ENCODE measurements at places on chromosomes 4 and X. TPM values are rescaled to one million over a fixed set of nuclear protein-coding genes. Genes with fewer than 3 reads are reported as not detected.

Gene MCTS1
- 31.7 TPM for total RNA-seq

Gene AKAP17A
- total RNA-seq, result 141 TPM

Gene GPRASP3
- 0.58 TPM for total RNA-seq

- no peaks in the 10 kb centered on the region for H3K4me1 ChIP-seq
- no peak for DNase-seq
- H3K27ac ChIP-seq, result no peak overlapping the region
- no peaks in the 10 kb centered on the region for H3K27me3 ChIP-seq
- no peak overlapping the region for H3K4me3 ChIP-seq
These were observed 9.3 kb downstream of the DIPK2B start for GRCh38 chrX:45191383-45191782.

- H3K36me3 ChIP-seq, result no peaks in the 10 kb centered on the region
- no peak overlapping the region for H3K4me3 ChIP-seq
- H3K4me1 ChIP-seq, result no peaks in the 10 kb centered on the region
These were observed 11.5 kb upstream of the CHST7 start for GRCh38 chrX:46561824-46562657.

GRCh38 chrX:20571611-20572010, 304.9 kb upstream of the RPS6KA3 start:
- no peak for DNase-seq
- H3K27me3 ChIP-seq, result no peaks in the 10 kb centered on the region
- H3K4me1 ChIP-seq, result no peaks in the 10 kb centered on the region
- no peaks in the 10 kb centered on the region for H3K36me3 ChIP-seq
- no peak overlapping the region for H3K4me3 ChIP-seq

GRCh38 chrX:30610026-30610425, 32.5 kb upstream of the TASL start:
- no peaks in the 10 kb centered on the region for H3K36me3 ChIP-seq
- peak; percentile 11 for DNase-seq
- H3K4me3 ChIP-seq, result no peak overlapping the region
- no peak overlapping the region for H3K27ac ChIP-seq

- no peak for DNase-seq
- no peaks in the 10 kb centered on the region for H3K36me3 ChIP-seq
- no peak overlapping the region for H3K27ac ChIP-seq
- H3K4me1 ChIP-seq, result no peaks in the 10 kb centered on the region
- H3K4me3 ChIP-seq, result no peak overlapping the region
- no peaks in the 10 kb centered on the region for H3K27me3 ChIP-seq
These were observed 63.2 kb downstream of the JAKMIP1 start for GRCh38 chr4:6137027-6137746.

DNA sequence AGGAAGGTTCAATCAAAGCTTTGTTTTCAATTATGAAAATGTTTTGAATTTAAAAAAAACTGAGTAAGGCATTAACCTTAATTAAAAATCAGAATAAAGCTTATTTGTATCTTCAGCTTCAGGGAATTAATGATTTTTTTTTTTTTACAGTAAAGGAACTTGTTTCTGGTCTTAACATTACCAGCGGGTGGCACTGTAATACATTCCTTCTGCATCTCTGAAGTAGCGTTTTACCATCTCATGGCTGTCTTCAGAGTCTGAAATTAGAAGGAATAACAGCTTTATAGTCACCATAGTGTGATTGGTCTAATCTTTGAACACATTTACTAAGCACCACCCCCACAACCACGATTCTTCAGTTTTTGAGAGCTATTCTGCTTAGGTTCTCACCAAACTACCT, 102.6 kb downstream of the IL1RAPL2 start:
- peaks cover 7% of the 10 kb centered on the region for H3K27me3 ChIP-seq
- H3K36me3 ChIP-seq, result no peaks in the 10 kb centered on the region
- no peak overlapping the region for H3K4me3 ChIP-seq

GRCh38 chr4:22072726-22073125, 124.2 kb upstream of the KCNIP4 start:
- no peaks in the 10 kb centered on the region for H3K4me1 ChIP-seq
- no peaks in the 10 kb centered on the region for H3K27me3 ChIP-seq
- no peak for DNase-seq
- H3K27ac ChIP-seq, result no peak overlapping the region
- no peak overlapping the region for H3K4me3 ChIP-seq

DNA sequence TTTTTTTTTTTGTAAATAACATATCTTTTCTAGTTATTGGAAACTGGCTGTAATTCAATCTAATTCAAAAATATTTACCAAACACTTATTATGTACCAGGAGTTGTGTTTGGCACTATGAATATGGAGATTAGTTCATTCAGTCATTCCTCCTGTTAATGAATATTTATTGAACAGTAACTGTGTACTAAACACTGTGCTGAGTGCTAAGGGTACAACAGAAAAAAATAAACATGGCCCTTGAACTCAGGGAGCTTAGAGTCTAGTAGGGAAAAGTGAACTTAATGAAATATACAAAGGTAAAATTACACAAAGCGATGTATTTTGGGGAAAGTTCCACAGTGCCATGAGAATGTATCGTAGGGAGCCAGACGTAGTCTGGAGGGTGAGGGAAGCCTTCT, 87.1 kb downstream of the STK32B start:
- DNase-seq, result no peak
- no peaks in the 10 kb centered on the region for H3K36me3 ChIP-seq
- peaks cover 21% of the 10 kb centered on the region for H3K4me1 ChIP-seq
- no peak overlapping the region for H3K27ac ChIP-seq
- H3K4me3 ChIP-seq, result no peak overlapping the region

DNA sequence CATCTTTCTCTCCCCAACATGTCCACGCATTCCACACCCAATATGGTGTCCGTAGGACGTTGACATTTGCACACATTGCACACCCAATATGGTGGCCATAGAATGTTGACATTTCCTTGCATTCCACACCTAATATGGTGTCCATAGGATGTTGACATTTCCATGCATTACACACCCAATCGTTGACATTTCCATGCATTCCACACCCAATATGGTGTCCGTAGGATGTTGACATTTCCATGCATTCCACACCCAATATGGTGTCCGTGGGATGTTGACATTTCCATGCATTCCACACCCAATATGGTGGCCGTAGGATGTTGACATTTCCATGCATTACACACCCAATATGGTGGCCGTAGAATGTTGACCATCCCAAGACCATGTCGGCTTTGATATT, 88.4 kb upstream of the SHOX start:
- no peaks in the 10 kb centered on the region for H3K27me3 ChIP-seq
- no peak for DNase-seq
- H3K36me3 ChIP-seq, result no peaks in the 10 kb centered on the region
- H3K4me3 ChIP-seq, result no peak overlapping the region
- no peaks in the 10 kb centered on the region for H3K4me1 ChIP-seq
- no peak overlapping the region for H3K27ac ChIP-seq

Gene STARD8
- 1.8 TPM for total RNA-seq

Gene DCAF8L2
- total RNA-seq, result not detected

DNA sequence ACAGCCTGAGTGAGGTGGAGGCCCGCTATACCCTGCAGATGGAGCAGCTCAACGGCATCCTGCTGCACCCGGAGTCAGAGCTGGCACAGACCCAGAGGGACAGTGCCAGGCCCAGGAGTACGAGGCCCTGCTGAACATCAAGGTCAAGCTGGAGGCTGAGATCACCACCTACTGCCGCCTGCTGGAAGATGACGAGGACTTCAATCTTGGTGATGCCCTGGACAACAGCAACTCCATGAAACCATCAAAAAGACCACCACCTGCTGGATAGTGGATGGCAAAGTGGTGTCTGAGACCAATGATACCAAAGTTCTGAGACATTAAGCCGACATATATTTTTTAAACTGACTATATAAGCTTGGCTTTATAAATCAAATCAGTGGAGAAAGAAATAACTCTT, 73.3 kb upstream of the HHIP start:
- no peaks in the 10 kb centered on the region for H3K4me1 ChIP-seq
- H3K27ac ChIP-seq, result no peak overlapping the region
- no peak overlapping the region for H3K4me3 ChIP-seq
- DNase-seq, result no peak
- H3K27me3 ChIP-seq, result no peaks in the 10 kb centered on the region

Gene ERCC6L
- total RNA-seq, result not detected
